HT1080 (cell line): ENCODE measurements at places on chromosomes 4 and X. TPM values are rescaled to one million over a fixed set of nuclear protein-coding genes. Genes with fewer than 3 reads are reported as not detected.

GRCh38 chr4:135508006-135508714, 1306.6 kb upstream of the PABPC4L start:
- DNase-seq = peak; percentile 92

GRCh38 chr4:5052204-5052702, 973 bp downstream of the STK32B start:
- DNase-seq = no peak

DNA sequence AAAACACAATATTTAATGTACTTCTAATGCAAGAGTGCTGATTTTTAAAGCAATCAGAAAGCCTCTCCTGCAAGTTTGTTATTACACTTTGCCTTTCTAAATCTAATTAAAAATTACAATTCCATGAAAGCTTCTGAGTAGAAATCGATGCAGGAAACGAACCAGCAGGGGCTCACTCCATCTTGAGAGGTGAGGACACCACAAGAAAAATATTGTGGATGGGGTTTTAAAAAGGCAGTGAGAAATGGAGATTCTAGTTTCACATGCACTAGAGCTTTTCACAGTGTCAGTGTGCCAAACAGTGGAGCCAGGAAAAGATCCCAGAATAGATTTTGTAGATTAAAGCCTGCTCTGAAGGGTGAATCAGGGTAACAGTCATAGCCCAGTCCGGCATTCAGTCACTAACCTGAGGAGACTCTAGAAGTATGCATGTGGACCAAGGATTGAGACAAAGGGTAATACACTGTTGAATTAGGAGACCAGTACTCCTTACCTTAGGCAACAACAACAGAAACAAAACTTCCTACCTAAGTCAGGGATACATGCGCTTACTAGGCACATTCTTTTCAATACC, 362.3 kb downstream of the NAF1 start:
- DNase-seq = no peak

GRCh38 chr4:146795711-146796110, 150.0 kb downstream of the TTC29 start:
- no peak for DNase-seq

- DNase-seq = no peak
Observed at GRCh38 chrX:106935175-106935574, 15.0 kb downstream of the CLDN2 start.

SYTL5 gene
- 1.3 and 1.9 TPM in 2 replicates for total RNA-seq

ZNF157 gene
- total RNA-seq = not detected in 2 replicates

AVPR2 gene
- not detected in 2 replicates for total RNA-seq
